ENCODE measurements at places on chromosomes 12 and 14.

DNA sequence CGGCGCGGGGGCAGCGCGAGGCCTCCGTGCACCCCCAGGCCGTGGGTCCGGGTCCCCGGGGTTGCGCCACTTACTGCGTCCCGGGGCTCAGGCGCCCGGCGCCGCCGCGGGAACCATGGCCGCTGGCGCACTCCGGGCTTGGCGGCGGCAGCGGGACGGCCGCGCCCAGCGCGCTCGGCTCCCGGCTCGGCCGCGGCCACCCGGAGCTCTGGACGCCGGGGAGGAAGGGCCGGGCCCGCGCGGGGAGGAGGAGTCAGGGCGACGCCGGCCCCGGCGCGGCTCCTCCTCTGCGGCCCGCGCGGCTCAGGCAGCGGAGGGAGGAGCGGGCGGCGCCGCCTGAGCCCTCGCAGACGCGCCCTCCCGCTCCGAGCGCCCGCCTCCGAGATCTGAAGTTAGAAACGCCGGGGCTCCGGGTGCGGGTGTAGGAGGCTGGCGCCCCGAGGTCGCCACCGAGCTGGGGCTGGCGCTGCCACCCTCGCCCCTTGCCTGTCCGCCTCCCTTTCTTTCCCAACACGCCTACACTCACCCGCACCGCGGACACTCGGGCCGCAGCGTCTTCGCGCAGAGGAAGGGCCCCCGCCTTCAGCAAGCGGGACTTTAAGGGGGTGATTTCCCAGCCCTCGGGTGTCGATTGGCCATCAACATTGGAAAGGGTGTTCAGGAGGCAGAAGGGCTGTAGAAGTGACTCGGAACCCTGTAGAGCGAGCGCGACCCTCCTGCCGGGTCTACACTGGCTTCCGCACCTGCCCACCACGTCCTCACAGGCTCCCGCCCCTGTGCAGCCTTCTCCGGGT is at the start of gene NIN:
NIN (minus strand) TSS at position 231 of the 794 bp plus-strand sequence. CDS start 9,106 bp downstream, outside the sequence.
- DNase-seq, result peak; percentile 68

GRCh38 chr12:122729583-122730214 is 945 bp downstream of the HCAR1 start:
- DNase-seq, result no peak

DNA sequence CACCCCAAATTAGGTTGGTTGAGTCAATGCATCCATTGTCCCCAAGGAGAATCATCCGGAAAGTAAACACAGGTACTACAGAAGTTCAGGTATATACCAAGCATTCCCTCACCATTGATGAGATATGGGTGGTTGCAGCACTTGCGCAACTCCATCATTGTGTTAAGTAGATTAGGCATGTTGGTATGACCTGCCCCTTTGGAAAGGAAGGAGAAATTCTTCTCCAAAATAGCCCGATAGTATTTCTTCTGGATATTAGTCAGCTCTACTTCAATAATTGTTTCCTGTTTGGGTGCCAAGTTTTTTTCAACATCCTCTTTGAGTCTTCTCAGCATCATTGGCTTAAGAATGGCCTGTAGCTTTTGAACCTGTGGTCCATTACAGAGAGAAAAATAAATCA is 21.3 kb upstream of the SUPT16H start:
- no peak for DNase-seq

GRCh38 chr12:64800640-64801039 is 23.8 kb upstream of the TBC1D30 start:
- DNase-seq, result no peak

- DNase-seq, result no peak
Observed at GRCh38 chr12:63876980-63877379, 32.5 kb downstream of the SRGAP1 start.

DNA sequence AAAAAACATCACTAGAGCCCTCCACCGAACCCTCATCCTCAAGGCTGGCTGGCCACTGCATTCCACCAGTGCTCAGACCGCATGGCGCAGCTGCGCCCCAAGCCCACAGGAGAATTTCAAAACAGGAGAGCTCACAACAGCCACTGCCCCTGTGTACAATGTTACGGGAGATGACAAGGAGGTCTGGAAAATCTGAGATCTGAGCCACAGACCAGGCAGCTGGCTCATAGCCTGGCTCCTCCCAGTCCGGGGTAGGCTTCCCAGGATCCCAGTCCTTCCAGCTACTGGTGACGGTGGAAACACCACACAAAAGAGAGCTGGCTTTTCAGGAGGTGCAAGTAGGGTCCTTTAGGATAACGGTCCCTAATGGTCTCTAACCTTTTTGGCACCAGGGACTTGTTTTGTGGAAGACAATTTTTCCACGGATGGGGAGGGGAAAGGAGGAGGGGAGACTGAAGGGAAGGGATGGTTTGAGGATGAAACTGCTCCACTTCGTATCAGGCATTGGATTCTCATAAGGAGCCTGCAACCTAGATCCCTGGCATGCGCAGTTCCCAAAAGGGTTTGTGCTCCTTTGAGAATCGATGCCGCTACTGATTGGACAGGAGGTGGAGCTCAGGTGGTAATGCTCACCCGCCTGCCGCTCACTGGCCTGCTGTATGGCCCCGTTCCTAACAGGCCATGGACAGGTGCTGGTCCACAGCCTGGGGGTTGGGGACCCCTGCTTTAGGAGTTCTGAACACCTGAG is 23.0 kb upstream of the NRDE2 start:
- no peak for DNase-seq

DNA sequence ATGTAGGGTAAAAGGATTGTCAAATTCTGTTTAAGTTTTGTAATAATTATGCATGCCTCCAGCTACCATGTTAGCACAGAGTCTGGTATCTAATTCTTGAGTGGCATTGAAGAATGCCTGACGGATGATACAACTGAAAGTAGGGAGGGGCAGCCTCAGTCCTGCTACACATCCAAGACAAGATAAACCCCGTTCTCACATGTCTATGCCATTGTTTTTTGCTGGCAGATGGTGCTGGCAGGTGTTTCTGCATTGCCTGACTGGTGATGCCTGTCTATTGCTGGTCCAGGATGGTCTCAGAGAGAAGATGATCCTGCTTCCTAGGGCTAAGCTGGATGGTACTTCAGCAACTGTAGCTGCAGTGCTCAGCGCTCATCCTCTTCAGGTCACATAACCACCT is 245.8 kb upstream of the NAV3 start:
- DNase-seq, result no peak

GRCh38 chr12:70730675-70731180 is 93.5 kb upstream of the PTPRB start:
- DNase-seq, result no peak

GRCh38 chr12:3770891-3771290 is 18.0 kb upstream of the CRACR2A start:
- DNase-seq, result no peak

DNA sequence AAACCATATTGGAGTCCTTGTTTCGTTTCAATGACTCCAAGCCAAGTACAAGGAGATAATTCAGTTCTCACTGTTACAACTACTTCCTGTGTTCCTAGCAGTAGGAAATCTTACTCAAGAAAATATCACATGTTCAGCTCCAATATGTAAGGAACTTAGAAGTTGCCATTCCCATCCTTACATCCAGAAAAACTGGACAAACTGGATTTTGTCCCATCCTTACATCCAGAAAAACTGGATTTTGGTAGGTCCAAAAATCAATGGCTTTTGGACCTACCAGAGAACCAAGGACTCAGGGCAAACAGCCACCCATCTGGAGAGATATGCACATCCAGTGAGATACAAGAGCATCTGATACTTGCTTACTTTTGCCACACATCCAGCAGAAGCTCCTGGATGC is 23.8 kb downstream of the CMAS start:
- no peak for DNase-seq

GRCh38 chr12:106301241-106301610 is 1.3 kb upstream of the TCP11L2 start:
- DNase-seq, result no peak

GRCh38 chr12:23140710-23141109 is 515.7 kb downstream of the ETNK1 start:
- no peak for DNase-seq

DNA sequence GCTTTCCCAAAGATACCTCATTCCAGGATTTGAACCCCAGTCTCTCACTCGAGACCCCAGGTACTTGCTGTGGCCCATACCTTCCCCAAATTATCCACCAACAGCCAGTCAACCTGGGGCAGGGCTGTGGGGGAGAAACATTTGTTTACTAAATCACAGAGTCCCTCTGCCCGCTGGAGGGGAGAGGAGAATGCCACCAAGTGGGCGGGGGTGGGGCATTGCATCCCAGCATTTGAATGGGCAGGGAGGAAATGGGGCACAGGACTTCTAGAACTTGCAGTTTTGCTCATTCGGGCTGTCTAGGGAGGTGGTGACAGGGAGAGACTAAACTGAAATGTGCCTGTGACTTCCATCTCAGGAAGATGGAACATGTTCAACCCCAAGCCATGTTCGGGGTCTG is 10.9 kb upstream of the SERPINA9 start:
- DNase-seq, result no peak

- DNase-seq, result no peak
Observed at GRCh38 chr14:81200054-81200453, 20.7 kb downstream of the GTF2A1 start.

GRCh38 chr14:38080696-38081095 is 127.0 kb upstream of the SSTR1 start:
- DNase-seq, result no peak

- no peak for DNase-seq
Observed at GRCh38 chr12:90515199-90516175, 439.5 kb downstream of the CCER1 start.

GRCh38 chr12:57846285-57846576 is 298 bp downstream of the CTDSP2 start:
- no peak for DNase-seq

- no peak for DNase-seq
Observed at GRCh38 chr14:70735043-70735442, 74.3 kb downstream of the MAP3K9 start.

- no peak for DNase-seq
Observed at GRCh38 chr14:57704763-57705162, 161.1 kb downstream of the SLC35F4 start.

- DNase-seq, result no peak
Observed at GRCh38 chr12:6225630-6226001, 25.4 kb downstream of the CD9 start.

- no peak for DNase-seq
Observed at GRCh38 chr12:28631831-28632230, 441.6 kb downstream of the CCDC91 start.

DNA sequence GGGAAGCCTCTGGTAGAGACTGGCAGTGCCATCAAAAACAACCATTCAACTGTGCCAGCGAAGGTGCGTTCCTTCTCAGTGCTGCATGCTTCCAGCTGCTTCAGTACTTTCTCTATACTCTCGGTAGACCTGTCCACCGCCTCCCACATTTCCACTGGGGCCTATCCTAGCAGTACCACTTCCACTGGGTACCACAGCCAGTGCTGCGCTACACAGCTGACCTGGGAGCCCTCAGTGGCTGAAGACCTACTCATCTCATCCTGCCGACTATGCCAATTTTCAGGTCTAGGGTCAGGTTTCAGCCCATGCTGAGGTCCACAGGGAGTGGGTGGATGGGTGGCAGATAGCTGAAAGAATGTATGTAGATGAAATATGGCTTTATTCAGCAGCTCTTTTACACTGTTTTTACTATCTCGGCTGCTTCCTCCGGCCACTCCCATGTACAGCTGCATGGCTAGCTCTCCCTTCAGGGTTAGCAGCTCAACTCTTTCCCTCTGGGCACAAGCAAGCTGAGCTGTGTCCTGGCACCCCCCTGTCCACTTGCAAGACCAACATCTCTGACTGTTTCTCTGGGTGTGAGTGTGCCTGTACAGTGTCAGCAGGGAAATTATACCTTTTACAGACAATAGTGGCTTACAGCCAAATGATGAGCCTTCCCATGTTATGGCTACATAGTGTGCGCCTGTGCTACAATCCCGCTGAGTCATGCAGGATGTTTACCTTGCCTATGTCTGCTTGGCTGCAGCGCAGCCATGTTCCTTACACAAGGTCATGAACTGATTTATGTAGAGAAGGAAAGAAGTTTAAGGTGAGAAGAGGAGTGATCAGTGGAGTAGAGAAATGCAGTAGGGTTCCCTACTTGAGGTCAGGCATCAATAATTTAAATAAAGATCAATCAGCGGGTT is 125.7 kb upstream of the DDHD1 start:
- DNase-seq, result no peak

DNA sequence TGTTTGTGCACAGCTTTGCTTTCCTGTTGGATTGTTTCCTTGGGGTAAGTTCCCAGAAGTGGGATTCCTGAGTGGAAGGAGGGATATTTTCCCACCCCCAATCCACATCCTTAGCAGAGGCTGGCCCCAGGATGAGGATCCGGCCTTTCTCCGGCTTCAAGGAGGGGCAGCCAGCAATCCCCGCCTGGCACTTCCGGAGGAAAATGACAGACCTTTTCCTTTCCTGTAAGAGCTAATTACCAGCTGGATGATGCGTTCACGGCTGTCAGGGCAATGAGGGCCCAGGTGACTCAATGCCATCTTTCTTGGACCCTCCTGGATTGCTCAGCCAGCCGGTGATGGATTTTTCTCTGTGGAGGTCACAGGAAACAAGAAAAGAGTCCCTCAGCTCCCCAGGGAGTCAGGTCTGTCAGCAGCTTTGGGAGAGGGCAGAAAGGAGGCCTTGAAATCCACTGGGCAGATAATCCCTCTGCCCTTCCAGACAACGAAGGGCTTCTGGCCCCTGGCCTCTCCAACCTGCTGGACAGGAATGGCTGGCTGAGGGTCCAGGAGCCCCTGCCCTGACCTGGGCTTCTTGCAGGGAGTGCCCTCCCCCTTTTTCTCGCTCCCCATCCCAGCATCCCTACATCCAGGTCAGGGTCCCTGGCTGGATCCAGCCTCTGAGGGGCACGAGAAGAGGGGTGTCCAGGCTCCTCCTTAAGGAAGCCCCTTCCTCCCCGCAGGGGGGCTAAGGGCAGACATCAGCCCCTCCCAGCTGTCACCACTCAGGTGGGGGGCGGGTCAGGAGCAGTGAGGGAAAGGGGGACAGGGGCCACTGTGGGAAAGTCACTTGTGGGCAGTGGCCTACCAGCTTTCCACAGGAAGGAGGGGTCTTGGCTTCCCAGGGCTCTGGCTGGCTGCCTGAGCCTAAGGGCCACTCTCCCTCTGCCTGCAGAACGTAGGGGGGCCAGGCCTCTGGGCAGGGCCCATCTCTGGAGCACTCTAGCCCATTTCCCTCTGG is 16.1 kb upstream of the CCDC85C start:
- DNase-seq, result no peak

- no peak for DNase-seq
Observed at GRCh38 chr12:3437986-3438385, 53.0 kb upstream of the PRMT8 start.

- DNase-seq, result no peak
Observed at GRCh38 chr12:126895951-126896913, 1370.7 kb upstream of the TMEM132C start.

GRCh38 chr12:47717443-47718193 is 7.7 kb downstream of the ENDOU start:
- DNase-seq, result no peak

Data from GM12892 (cell line).